NCI-H1417 treated with DMSO at 0.1 percent for 48 hours (cell line): ENCODE measurements at places on chromosomes 11 and 22.

- DNase-seq = no peak
Measured at GRCh38 chr22:19565382-19566278, 41.4 kb upstream of the CLDN5 start.

DNA sequence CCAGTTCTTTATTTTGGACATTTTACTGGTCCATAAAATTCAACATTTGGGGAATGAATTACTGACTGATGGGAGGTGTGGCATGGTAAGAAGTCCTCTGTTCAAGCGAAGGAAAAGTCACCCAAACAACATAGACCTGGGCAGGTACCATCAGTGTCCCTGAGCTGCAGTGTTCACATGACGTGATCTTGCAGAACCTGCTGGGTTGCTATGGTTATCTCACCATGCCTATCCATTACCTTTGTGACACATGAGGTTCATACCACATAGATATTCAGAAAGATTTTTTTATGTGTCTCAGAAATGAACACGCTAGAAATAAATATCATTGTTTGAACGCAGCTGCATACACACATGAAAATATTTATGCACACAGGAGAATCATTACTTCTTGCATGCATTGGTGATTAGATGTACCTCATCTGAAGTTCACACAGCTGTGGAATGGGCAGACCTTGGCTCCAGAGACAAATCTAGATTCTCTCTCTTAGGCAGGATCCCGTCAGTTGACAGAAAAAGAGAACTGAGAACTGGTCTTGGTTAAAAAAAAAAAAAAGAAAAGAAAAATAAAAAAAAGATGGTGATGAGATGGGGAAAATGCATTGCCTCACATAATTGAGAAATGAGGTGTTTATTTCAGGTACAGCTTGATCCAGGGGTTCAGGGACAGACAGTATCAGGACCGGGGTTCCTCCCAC, 21.4 kb upstream of the RCN1 start:
- no peak for DNase-seq

DNA sequence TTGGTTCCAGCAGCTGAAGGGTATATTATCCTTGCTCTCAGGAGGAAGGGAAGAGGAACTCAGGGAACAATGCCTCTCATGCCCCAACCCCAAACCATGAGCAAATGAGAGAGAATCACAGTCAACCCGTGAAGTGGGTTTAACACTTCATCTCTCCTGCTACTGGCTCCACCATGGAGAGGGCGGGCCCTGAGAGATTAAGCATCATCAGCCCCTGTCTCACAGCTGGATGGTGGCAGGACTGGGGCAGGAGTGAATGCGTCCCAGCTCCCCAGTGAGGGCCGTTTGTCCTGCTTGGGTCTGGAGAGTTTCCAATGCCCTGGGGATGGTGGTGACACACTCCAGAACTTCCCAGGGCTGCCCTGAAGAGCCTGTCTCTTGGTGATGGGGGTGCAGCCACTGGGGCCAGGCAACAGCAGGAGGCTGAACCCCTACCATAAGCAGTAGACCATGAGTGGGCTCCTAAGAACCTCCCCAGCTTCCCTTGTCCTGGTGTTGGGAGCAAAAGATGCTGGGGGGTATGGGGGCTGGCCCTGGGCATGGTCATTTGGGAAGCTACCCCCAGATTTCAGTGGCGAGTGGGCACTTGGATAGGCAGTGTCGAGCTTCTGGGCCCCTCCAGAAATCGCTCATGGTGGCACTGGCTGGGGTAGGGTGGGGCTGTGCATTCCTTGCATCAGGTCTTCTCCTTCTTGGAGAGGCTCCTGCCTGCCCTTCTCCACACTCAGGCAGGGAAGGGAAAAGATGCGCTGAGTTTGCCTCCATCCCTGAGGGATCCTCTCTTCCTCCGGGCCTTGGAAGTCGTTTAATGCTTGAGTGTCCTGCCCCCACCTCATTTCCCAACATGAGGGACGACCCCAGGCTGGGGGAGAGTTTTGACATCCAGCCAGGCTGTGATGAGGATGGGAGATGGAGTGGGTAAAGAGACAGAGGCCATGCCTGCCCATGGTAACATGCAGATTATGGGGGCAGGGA, 157.5 kb downstream of the ST3GAL4 start:
- no peak for DNase-seq

DNA sequence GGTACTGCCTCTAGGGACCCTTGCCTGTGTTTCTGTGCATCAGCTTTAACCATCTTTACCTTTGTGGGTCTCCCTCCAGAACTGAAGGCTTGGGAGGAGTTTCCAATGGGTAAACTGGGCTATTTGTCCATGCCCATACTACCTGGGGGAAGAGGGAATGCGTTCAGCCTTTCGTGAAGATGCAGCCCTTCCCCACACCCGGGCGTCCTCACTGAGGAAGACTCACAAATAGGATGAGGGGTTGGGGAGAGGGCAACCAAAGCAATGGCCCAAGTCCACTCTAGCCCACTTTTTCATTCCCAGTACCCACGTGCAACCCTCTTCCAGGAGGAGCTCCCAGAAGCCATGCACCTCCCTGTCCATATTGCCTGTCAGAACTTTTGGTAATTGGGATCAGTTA, 61.8 kb upstream of the ADA2 start:
- no peak for DNase-seq

DNA sequence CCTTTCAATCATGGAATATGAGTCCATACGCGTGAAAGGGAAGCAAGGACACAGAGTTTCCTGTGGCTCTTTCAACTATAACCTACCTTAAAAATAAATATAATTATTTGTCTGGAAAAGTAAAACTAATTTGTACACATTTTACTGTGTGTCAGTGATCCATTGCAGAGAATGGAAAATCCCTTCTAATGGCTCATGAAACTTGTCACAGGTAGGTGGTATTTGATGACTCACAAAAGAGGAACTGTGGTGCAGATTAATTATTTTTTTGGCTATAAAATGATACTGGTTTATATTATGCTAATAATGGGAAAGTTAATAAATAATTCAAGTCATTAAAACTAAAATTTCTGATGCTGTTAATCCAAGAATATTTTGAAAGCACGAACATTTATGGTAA, 792.2 kb downstream of the METTL15 start:
- DNase-seq = no peak

GRCh38 chr11:111155021-111155420, 90.5 kb upstream of the POU2AF2 start:
- no peak for DNase-seq

DNA sequence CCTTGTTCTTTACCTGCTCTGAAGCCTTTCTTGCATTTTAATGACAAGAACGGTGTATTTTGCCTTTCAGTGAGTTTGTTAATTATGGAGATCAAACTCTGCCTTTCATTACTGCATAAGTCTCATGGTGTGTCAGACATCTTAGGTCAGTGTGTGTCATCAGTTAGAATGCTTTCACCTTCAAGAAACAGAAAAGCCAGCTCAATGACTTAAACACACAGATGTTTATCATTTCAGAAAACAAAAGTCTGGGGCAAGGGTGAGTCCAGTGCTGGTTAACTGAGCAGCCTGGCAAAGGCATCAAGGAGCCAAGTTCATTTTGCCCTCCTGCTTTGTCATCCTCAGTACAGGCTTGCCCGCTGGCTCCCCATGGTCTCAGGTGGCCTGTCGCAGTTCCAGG, 54.5 kb downstream of the PACS1 start:
- DNase-seq = no peak

GRCh38 chr11:78277314-78277994, 88.7 kb downstream of the USP35 start:
- no peak for DNase-seq

- DNase-seq = no peak
Measured at GRCh38 chr11:68677432-68677831, 6.9 kb upstream of the GAL start.

DNA sequence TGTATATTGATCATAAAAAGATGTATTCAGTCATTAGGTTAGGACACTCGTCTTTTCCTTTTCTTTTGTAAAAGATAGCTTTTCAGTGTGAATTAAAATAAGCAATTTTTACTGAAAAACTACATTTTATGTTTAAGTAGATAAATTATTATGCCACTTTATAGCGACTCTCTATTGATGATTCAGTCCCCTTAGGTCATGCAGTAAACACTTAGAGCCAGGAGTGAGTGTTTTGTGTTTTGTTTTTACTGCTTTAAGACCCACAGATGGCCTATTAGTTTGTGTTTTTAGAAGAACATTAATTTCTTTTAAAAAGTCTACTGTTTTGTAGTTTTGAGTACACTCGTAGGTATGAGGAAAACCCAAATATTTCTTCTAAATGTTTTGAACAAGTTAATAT, 86.6 kb downstream of the YAP1 start:
- no peak for DNase-seq

GRCh38 chr11:12865863-12866595, 143.1 kb upstream of the RASSF10 start:
- DNase-seq = no peak

DNA sequence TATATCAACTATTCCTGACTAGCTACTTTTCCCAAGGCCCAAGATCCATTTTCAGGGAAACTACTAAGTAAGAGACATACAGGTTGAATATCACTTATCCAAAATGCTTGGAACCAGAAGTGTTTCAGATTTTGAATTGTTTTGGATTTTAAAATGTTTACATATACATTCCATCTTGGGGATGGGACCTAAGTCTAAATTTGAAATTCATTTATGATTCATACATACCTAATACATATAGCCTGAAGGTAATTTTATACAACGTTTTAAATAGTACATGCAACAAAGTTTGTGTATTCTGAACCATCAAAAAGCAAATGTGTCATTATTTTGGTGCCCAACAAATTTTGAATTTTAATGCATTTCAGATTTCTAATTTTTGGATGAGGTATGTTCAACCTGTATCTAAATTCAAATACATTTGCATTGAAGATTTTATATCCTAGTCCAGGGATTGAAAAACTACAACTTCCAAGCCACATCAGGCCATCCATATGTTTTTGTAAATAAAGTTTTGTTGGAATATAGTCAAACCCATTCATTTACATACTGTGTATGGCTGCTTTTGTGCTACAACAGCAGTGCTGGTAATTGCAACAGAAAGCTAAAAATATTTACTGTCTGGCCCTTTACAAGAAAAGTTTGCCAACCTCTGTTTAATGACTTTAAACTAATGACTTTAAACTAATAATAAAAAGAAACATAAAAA, 73.3 kb downstream of the CWF19L2 start:
- no peak for DNase-seq

DNA sequence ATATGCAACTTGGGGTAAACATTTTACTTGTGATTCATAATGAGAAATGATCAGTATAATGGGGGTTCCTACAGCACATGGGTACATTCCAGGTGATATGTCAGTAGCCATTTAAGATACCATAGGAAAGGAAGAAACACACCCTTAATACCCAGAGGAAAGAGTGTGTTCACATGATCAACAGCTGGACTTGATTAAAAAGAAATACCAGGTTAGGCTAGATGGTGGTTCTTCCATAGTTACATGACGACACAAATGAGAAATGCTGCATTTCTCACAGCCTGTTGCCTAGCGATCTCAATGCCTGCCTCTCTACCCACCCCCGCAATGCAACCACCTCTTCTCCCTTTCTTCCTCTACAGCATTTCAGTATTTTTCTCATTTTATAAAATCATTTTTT, 96.8 kb downstream of the TTC28 start:
- no peak for DNase-seq

DNA sequence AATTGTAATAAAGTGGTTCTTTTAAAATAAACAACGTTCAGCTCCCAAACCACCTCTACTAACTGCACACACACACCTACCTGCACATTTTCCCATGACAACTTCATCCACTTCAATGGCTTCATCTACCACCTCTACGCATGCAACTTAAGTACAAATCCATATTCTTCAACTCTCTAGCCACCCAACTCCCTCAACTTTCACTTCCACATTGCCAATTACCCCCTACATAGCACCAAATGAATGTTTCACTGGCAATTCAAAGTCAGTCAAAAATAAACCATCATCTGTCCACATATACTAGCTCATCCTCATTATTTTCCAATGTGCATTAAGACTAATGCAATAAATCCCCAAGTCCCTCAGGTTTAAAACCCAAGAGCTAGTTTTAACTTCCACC, 50.7 kb upstream of the ARHGAP32 start:
- DNase-seq = no peak

GRCh38 chr11:86182976-86183584, 61.5 kb upstream of the EED start:
- DNase-seq = no peak

GRCh38 chr11:37459456-37459855, 861.4 kb upstream of the RAG2 start:
- no peak for DNase-seq

DNA sequence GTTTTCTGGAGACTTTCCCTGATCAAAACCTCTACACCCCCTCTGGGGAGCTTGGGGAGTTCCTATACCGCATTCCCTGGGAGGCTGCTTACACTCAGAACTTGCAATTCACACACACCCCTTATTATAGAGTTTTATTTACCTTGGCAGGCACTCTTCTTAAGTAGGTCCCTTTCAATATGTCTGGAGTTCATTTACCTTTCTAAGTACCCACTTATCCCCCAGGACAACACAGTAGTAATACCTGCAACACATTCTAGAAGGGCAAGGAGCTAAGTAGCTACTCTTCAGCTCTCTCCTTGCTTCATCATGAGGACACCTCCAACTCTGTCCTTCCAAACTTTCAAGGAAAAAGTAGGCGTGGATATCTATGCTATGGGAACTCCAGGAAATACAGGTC, 127.8 kb upstream of the ANO3 start:
- DNase-seq = no peak

DNA sequence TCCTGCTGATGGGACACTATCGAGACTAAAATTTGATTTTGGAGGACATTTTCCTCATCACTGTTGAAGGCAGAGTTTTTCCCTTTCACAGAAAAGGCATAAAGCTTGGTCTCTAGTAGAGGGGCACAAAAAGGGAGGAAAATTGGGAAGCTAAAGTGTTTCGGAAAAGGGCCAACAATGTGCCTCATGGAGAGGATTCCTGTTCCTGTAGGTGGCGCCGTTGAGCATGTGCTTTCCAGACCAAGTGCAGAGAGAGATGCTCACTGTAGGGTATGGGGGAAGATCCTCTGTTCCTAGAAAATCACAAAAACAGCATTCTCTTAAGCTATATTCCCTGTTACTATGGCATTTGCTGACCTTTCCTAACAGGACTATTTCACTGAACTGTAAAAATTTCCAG, 18.4 kb upstream of the OR4C5 start:
- DNase-seq = no peak

DNA sequence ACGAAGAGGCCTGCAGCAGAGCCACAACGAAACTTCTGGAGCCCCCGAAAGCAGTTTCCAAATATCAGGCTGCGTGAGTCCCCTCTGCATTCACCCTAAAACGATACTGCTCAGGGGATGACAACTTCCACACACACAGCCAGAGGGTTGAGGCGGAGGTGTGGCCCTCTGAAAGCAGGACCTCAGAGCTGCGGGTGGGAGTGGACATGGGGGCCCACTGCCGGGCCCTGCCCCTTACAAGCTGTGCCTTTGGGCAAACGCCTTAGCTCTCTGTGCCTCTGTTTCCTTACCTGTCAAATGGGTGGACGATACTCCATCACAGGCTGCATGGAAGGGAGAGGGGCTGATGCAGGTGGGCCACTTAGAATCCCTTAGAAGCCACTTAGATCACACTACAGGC, 53.1 kb downstream of the TRMU start:
- no peak for DNase-seq
